ENCODE measurements at places on chromosomes 2 and 18.

DNA sequence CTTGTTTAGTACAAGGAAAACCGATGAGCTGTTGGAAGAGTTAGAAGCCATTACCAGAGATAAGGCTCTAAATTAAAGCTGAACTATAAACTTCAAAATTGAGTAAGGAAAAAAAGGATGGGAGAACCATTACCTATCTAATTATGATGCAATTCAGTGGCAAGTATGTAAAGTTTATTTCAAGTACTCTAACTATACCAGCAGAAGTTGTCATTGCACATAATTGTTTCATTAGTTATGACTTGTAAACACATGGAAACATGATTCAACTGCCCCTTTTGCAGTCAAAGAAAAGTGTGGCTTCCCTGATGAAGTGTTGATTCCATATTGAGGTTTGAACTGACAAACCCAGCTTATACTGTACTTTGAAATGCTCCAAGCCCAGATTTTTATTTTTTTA, 324.1 kb upstream of the KCNJ3 start:
- no peak for DNase-seq

GRCh38 chr2:37338933-37339332, 5.5 kb upstream of the QPCT start:
- DNase-seq: no peak

DNA sequence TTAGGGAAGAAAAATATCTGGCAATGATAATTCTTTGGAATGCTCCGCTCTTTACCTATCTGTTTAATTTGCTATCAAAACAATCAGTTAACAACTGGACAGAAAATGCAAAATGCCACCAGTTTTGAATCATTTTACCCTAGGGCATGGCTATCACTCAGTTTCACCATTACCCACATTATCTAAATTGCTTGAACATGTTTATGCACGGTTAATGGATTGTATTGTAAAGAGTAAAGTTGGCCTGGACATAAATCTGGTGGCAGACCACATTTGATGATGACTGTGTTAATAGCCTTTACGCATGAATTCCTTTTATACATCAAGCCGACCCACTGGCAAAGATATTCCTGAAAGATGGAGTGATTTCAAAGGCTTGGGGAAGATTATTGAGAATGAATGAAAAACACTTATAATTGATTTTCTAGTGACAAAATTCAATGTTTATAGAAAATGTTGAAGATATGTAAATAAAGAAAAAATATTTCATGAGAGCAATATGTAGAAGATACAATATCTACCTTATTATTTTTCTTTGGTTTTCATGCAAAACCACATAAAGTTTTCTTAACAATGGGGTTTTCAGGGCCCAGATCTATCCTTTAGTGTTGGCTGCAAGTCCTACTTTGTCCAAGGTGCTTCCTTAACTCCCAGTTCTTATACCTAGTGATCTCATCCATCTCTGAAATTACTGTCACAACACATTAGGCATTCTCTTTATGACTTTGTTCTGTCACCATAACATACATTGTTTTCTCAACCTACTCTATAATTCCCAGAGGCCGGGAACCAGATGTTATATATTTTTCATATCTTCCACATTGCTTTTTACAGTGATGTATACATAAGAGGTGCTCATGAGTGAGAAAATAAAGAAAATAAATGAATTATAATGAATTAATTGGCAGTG, 265.1 kb downstream of the RIT2 start:
- no peak for DNase-seq

GRCh38 chr2:86628091-86628522, 4.4 kb upstream of the RNF103 start:
- DNase-seq: no peak

- DNase-seq: no peak
Measured at GRCh38 chr18:57747809-57748680, 55.1 kb downstream of the ATP8B1 start.

DNA sequence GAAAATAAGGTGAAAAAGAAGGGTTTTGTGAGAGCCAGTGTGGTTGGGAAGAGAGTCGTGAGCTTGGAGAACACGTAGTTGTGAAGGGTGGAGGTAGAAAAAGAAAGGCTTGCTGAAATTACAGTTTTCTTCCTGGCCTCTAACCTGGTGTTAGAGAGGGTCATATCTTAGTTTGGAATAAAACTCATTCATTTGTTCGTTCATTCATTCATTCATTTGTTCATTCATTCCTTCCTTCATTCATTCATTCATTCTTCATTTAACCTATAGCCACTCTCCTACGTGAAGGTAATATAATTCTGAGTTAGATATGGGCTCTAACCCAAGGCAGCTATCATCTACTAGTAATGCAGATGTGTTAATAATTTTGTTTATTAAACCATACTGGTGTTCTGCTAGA, 111.8 kb upstream of the ZNF521 start:
- DNase-seq: no peak

DNA sequence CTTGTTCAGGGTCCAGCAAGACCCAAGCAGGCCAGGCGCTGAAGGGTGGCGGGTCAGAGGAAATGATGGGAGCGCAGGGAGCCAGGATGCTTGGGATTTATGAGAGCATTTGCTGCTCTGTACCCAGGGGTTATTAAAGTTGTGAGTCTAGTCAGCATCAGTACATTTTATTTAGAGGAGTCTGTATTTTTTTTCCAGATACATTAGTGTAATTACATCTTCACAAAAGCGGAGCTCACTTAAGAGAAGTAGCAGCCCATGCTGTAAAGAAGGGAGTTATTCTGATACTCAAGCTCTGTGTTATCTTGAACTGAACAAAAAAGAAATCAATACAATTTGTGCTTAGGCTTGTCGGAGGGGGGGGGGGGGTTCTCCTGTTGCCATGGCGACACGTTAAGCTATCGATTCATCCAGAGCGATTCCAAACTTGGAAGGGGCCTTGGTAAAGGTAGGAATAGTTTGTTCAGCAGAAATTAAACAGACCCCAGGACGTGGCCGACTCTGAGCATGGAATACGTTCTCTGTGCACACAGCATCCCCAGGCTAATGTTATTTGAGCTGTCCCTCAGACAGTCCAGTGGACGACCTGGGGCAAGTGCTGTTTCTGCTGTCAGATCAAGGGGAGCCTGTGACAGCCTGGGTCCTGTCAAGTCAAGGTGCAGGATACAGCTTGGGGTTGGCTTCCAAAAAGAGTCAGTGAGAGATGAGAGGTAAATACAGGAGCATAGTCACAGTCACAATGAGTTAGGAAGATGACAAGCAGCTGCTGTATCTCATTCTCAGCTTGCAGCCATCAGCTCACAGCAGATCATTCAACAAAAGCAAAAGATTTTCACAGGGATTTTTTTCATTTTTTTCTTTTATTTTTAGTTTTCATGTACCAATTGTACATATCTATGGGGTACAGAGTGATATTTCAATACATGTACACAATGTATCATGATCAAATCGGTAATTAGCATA, 387.6 kb downstream of the DCDC2C start:
- DNase-seq: no peak
